ENCODE measurements at places on chromosomes 16 and 17. TPM values are rescaled to one million over a fixed set of nuclear protein-coding genes. Genes with fewer than 3 reads are reported as not detected.

GRCh38 chr17:6910987-6911603 is 79.6 kb upstream of the TEKT1 start:
- no peak for DNase-seq

Gene CASKIN1
- total RNA-seq = 1.6 TPM

DNA sequence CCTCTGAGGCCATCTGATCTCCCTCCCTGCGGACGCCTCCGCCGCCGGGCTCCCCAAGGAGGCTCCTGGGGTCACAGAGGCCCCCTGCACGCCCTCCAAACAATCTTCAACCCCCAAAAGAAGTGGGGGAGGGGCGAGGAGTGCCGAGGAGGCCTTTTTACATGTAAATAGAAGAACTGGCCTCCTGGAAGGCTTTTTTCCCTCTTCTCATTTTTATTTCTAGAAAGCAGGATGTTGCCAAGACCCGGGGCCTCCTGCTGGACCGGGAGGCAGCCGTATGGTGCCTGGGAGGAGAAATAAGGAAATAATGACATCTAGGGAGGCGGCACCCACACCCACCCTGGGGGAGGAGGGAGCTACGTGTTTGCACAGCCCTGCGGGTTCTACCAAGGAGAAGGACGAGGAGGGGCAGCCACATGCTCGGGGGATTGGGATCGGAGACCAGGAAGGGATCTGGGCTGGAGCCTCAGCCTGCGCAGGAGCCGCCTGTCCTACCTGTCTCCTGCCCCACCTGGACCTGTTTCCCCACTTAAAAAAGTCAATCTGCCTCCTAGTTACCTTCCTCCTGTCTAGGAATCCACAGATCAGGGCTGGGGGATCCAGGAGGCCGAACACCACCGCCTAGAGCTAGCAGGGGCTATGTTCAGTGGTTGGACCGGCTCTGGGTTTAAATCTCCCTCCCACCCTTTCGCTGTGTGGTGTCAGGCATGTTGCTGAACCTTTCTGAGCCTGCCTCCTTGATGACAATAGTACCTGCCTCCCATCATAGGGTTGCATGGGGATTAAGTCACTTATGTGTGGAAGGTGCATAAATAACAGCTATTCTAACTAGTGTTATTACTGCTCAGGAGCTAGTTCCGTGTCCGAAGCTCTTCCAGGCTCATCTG is 175.7 kb upstream of the GSE1 start:
- DNase-seq = no peak

GRCh38 chr17:77839698-77840512 is 118.6 kb upstream of the TNRC6C start:
- peak; percentile 42 for DNase-seq

All from sciatic nerve (tissue), 2 donors.